NCI-H1048 (cell line): ENCODE measurements at places on chromosomes 4 and X.

DNA sequence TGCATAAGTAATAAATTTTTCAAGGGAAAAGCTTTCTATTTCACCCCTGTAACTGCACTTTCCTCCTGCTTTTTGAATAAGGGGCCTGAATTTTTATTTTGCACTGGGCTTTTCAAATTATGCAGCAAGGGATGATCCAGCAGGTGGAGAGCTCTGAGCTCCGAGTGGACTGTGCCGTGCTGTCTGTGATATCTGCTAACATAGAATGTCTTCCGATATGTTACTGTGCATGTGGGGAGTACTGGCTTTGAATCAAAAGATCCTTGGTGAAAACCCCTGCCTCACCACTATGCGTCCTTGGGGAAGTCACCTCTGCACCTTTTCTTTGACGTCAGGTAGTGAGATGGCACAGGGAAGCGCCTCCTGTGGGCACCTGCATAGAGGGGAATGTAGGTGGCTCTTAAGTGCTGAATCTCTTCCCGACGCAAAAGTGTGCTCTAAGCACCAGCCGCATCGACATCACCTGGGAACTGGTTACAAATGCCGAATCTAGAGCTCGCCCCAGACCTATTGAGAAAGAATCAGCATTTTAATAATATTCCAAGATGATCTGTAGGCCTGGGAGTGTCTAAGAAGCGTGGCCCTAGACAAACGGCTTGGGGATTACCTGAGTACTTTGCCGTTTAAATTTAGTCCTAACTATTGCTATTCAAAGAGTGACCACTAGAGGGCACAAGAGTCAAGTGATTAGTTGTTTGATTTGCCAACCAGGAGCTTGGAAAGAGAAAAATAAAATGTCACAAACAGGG is 19.2 kb upstream of the WFS1 start:
- peak; percentile 29 for DNase-seq

DNA sequence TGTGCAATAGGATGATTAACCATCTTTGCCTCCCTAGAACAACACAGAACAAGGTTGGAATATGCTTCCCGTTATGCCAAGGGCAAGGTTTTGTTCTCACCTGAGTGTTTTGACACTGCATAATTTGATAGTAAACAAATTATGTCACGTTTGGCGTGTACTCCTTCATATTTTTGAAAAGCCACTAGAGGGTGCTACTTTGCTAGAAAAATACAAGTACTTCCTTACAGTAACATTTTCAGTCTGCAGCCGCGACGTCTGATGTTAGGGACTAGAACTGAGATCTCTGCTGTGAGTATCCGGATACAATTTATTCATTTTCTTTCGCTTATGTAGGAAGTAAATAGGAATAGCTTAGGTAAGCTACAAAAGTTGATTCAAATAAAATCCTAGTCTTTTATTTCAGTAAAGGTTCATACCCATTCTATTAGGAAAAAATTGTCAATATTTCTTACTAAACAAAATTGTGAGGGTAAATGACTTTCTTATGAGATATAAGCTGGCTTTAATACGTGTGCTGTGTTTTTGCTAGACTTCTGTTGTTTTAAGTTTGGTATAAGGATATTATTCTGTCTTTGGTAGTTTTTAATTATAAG is 181.1 kb upstream of the WDFY3 start:
- DNase-seq: peak; percentile 49

GRCh38 chr4:187996502-187997177 is 1.1 kb downstream of the ZFP42 start:
- DNase-seq: no peak

- no peak for DNase-seq
Measured at GRCh38 chr4:125008676-125009075, 296.1 kb upstream of the ANKRD50 start.

GRCh38 chr4:108830509-108831244 is 67.8 kb upstream of the ETNPPL start:
- no peak for DNase-seq

- DNase-seq: no peak
Measured at GRCh38 chr4:184529283-184529682, 54.9 kb upstream of the IRF2 start.

DNA sequence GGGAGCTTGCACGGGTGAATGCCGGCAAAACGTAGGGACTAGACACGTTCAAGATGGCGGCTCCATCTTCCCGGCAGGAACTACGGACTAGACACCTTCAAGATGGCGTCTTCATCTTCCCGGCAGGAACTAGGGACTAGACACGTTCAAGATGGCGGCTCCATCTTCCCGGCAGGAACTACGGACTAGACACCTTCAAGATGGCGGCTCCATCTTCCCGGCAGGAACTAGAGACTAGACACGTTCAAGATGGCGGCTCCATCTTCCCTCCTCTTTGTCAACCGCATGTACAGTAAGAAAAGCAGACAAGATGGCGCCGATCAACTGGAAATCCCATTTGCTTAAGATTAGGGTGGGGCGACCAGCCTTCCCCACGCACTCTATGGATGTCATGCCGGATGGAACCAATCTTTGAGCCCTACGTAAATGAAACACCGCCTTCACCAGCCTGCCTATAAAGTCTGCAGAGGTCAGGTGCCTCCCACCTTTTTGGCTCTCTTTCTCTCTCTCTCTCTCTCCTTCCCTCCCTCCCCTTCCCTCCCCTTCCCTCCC is 222.4 kb downstream of the CRLF2 start:
- DNase-seq: no peak

DNA sequence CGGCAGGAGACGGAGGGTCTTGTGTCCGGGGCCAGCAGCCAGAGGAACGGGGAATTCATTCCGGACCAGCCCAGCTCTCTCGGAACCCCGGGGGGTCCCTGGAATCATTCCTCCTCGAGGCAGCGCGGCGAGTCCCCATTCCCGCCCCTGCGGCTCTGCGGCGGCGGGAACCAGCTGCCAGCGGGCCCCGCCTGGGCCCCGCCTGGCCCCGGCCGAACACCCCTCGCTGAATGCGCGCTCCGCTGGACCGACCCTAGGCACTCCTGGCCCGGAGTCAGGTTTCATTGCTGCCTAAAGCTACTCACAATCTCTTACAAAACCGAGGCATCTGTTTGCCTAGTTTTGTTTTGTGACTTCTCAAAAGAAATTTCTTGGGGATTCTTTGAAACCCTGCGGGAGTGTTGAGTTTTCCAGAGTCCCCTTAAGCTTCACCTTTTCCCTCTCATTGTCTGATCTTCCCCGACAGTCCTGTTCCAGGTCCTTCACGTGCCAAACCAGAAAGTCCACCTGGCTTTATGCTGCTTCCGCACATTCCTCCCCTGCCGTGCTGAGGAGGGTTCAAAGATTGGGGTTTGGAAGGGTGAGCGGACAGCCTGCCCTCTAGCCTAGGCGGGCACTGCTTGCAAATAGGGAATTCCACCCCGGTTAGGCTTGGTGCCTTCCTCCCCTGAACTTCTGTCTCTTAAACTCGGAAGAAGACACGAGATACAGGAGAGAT is 789 bp downstream of the ARHGAP10 start:
- no peak for DNase-seq

- no peak for DNase-seq
Measured at GRCh38 chr4:101439926-101440325, 92.6 kb upstream of the PPP3CA start.

- DNase-seq: no peak
Measured at GRCh38 chr4:184896868-184897715, 71.3 kb upstream of the ACSL1 start.

GRCh38 chrX:139971394-139971749 is 6.1 kb upstream of the CXorf66 start:
- no peak for DNase-seq

DNA sequence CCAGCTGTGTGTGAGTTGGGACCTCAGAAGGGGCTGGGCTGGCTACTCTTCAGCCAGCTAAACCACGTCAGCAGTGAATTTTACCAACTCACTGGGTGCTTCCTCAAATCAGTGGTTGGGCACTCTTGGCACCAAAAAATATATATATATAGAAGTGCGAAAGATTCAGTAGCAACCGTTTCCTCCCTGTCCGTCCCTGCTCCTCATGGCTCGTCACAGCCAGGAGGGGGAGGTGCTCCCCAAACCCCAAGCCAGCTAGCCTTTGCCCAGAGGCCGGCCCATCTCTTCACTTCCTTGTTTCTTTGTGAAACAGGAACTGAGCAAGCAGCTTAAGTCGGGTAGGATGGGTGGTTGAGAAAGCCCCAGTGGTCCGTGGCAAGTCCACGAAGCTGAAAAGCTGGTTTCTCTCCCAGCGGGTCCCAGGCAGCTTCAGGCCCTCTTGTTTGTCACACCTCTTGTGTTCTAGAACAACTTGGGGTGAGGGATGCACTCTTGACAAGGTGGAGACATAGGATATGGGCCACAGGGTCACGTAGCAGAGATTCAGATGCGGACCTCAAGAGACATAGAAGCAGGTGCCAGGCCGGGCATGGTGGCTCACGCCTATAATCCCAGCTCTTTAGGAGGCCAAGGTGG is 6.8 kb upstream of the SASH3 start:
- DNase-seq: no peak

GRCh38 chr4:115927382-115927781 is 814.0 kb upstream of the NDST4 start:
- no peak for DNase-seq

DNA sequence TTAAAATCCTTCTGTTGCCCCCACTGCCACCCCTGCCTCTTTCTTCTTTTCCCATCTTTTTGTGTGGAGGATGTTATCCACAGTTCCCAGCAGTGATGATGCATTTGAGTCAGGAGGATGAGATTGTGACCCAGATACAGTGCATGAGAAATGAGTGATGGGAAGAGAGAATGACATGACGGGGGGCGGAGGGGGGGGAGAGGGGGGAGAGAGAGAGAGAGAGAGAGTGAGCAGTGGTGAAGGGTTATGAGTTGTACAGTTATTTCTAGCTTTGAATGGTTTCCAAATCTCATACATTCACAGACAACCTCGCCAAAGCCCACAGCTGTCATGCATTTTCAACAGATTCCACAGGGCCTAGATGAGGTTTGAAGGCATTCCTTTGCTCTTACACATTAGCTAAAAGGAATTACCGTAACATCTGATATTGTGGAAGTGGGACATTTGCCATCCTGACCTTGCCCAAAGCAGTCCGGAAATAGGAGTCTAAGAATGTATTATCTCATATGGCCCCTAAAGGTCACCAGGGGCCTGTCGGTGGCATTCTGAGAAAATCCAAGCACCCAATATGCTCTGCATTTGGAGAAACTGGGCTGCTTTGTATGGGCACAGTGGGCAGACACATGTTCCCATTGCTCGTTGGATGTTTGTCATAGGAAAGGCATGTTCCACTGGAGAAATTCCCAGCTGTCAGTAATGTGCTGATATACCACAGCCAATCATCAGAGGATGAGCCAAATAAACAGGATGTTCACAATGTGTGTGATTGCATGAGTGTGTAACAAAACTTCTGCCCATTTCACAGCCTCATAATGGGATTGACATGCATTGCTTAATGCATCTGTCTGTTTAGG is 435.8 kb downstream of the SPRY1 start:
- no peak for DNase-seq

DNA sequence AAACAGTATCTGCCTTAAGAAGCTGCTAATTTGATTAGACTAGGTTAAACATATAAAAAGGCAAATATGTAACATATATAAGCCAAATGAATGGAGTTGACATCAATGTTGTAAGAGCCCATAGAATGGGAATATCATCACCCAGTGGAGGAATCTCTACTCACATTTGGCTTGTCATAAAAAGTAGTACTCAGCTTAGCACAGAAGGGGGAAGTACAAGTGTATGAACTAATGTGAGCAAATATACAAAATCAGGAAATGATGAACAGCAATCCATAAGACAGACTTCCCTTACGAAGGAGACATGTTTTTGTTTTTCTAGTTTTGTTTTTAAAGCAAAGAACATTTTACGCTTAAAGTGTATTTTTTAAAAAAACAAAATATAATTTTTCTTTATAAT is 74.9 kb downstream of the MAB21L2 start:
- no peak for DNase-seq

DNA sequence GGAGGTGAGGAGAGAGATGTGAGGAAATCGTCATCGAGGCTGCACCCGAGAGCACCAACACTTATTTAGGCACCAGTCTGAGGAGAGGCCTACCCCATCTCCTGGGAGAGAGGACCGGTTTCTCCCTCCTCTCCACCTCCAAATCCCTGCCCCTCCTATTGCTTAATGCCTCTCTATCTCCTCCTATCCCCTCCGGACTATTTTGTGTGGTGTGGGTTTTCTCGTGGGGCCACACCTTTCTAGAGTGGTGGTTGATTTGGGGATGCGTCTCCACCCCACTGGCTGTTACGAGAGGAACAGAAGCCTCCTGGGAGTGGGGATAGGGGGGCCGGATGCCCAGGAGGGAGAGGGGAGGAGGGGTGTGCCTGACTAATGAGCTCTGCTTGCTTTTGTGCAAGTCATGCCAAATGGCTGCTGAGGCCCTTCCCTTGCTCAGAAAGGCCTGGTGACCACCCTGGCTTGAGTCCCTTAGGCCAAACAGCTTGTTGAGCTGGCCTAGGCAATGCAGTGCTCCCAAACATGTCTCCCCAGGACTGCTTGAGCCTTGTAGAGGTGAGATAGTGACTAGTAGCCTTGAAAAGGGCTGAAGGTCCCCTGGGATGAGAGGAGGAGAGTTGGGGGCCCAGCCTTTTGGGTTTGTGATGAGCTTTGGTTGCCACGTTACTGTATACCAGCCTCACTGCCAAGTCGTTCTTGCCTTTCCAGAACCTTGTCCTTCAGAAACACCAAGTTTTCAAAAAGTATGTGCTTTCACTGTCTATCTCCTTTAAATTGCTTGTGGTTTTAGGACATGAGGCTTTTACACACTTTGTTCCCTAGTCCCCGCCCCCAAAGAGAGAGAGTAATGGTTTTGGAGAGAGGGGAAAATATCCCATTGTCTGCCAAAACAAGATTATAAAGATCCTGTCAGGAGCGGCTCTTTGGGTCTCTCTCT is 1.2 kb downstream of the MSN start:
- no peak for DNase-seq

DNA sequence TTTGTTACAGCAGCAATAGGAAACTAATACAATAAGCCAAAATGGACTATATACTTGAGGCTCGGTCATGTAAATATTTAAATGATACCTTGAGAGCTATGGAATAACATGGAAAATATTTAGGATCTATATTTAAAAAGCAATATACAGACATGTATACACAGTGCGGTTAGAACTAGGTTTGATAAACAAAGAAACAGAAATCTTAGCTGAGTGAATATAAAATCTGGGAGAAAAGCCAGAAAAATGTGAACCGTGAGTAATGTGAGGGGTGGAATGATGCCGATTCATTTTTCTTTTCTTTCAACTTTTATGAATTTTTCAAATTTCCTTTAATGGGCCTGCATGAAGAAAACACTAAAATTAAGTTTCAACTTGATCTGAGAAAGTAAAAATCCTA is 104.1 kb downstream of the ATXN3L start:
- DNase-seq: no peak

- DNase-seq: no peak
Measured at GRCh38 chr4:86788826-86789225, 60.4 kb downstream of the SLC10A6 start.

GRCh38 chr4:87442889-87443288 is 20.5 kb downstream of the NUDT9 start:
- DNase-seq: no peak

GRCh38 chr4:128711361-128711760 is 98.1 kb upstream of the JADE1 start:
- DNase-seq: no peak

- peak; percentile 22 for DNase-seq
Measured at GRCh38 chr4:74133786-74134499, 24.0 kb upstream of the MTHFD2L start.
